ENCODE measurements at places on chromosomes 7 and 10. TPM values are rescaled to one million over a fixed set of nuclear protein-coding genes. Genes with fewer than 3 reads are reported as not detected.

The NUTM2D gene
- total RNA-seq: 10.5 TPM

The JCAD gene
- 44.3 TPM for total RNA-seq

The STEAP2 gene
- 2.9 TPM for total RNA-seq

The PTF1A gene
- not detected for total RNA-seq

The AGBL3 gene
- total RNA-seq: 1.7 TPM

The DNAJC9 gene
- total RNA-seq: 33.9 TPM

The CTTNBP2 gene
- 51.2 TPM for total RNA-seq

The C10orf71 gene
- 3.1 TPM for total RNA-seq

The ASIC3 gene
- 9.8 TPM for total RNA-seq

DNA sequence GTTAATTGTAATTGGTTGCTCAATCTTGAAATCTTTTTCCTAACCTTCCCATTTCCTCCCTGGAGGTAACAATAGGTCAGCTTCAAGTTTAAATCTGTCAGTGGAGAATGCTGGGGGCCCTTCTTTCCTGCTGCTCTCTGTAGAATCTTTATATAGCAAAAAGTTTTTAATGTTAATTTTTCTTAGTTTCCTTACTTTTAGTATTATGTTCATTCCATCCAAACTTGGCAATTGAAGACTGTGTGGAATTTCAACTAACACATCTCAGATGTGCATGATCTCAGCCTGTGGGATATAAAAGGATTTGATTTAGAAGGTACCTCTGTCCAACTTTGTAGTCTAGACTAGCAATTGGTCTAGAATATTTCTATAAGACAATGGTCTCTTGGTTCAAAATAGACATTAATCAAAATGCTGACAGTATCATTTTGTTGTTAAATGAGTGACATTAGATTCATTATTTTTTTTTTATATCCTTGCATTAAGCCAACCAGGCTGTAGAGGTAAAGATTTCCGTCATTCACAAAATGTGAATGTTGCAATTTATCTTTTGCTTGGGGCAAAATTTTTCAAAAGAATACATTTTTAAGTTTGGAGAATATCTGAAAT, 100.4 kb upstream of the SEMA3A start:
- H3K27me3 ChIP-seq: no peaks in the 10 kb centered on the region
- no peak for DNase-seq
- no peak overlapping the region for H3K4me3 ChIP-seq
- no peak overlapping the region for H3K27ac ChIP-seq

GRCh38 chr10:97081621-97082235, 104.0 kb downstream of the SLIT1 start:
- H3K36me3 ChIP-seq: no peaks in the 10 kb centered on the region
- no peak overlapping the region for H3K4me3 ChIP-seq
- H3K4me1 ChIP-seq: no peaks in the 10 kb centered on the region

GRCh38 chr7:126656165-126656564, 596.6 kb downstream of the GRM8 start:
- no peak overlapping the region for H3K4me3 ChIP-seq
- no peak overlapping the region for H3K27ac ChIP-seq
- no peaks in the 10 kb centered on the region for H3K4me1 ChIP-seq
- DNase-seq: no peak
- H3K27me3 ChIP-seq: no peaks in the 10 kb centered on the region
- no peaks in the 10 kb centered on the region for H3K36me3 ChIP-seq

DNA sequence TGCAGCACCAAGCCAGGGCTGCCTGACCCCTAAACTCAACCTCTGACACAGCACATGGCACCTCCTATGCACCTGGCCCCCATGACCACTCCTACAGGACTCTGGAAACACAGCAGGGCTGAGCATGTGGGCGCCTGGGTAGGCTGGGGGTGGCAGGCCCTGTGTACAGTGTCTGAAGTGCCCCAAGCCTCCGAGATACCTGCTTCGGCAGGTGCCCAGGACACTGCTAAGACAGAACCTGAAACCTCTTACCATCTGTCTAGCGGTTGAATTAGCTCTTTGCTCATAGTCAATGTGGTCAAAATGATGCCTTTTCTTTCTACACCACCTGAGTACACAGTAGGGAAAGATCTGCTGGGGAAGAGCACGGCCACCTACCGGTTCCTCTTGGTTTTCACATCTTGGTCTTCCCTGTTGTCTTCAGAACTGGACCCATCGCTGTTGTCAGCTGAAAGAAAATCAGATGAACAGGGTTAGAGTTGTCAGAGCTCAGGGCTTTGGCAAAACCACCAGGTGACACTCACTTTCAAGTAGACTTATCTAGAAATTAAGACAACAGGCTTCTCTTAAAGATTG, 177.4 kb downstream of the TCERG1L start:
- no peaks in the 10 kb centered on the region for H3K36me3 ChIP-seq
- no peak overlapping the region for H3K4me3 ChIP-seq
- H3K27me3 ChIP-seq: no peaks in the 10 kb centered on the region
- no peak for DNase-seq

DNA sequence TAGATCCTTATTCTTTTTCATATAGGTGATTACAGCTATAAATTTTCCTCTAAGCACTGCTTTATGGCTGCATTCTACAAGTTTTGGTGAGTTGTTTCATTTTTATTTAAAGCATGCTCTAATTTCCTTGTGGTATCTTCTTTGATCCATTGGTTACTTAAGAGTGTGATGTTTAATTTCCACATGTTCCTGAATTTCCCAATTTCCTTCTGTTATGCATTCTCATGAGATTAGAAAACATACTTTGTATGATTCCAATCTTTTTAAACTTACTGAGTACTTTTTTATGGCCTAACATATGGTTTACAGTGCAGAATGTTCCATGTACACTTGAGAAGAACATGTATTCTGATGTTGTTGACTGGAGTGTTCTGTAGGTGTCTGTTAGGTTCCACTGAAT, 53.4 kb downstream of the MYL10 start:
- no peaks in the 10 kb centered on the region for H3K27me3 ChIP-seq
- no peaks in the 10 kb centered on the region for H3K4me1 ChIP-seq
- H3K27ac ChIP-seq: no peak overlapping the region
- no peaks in the 10 kb centered on the region for H3K36me3 ChIP-seq
